ENCODE measurements at places on chromosomes 4 and X.

GRCh38 chr4:183830438-183830985 lies 74.6 kb upstream of the STOX2 start:
- DNase-seq, result peak; percentile 19

DNA sequence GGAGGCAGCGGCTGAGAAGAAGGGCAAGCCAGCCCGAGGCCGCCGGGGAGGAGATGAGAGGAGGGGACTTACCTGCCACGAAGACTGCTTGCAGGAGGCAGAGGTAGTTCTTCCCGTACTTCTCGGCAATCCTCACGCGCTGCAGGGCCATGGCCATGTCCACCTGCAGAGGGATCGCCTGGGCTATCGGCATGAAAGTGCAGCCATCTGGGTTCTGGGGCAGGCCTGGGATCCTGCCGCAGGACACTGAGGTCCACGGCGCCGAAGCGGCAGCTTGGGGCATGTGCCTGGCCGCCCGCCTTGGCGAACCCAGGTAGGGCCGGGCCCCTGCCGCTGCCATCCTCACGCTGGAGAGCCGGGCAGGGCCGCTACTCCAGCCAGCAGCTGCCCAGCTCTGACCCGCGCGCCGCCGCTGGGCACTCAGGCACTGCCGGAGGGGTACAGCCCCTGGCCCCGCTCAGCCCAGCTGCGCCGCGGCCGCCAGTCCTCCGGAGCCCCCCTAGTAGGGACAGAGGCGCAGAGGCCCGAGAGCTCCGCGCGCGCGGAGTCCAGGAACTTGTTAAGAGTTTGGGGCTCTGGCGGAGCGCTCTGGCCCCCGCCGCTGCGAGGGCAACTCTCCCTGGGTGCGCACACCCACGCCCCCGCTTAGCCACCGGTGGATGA lies 16.0 kb downstream of the MCF2 start:
- DNase-seq, result no peak

DNA sequence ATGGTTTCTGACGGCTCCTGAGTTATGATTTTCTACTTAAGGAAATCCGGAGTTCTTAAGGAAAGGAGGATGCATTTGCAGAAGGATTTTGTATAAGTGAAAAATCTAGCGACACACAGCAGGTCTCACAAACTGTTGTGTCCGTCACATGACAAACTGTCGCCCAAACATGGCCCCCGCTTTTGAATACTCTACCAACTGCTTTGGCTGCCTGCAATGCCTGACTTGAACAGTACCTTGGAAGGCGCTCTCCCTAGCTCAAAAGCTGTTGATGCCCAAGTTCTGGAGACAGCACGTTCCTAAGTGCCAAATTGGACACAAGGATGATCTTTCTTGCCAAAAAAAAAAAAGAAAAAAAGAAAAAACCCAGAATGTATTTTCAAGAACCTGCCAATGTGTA lies 103.2 kb downstream of the ENPP6 start:
- no peak for DNase-seq

- DNase-seq, result no peak
Measured at GRCh38 chr4:48436318-48436717, 46.8 kb upstream of the SLC10A4 start.

DNA sequence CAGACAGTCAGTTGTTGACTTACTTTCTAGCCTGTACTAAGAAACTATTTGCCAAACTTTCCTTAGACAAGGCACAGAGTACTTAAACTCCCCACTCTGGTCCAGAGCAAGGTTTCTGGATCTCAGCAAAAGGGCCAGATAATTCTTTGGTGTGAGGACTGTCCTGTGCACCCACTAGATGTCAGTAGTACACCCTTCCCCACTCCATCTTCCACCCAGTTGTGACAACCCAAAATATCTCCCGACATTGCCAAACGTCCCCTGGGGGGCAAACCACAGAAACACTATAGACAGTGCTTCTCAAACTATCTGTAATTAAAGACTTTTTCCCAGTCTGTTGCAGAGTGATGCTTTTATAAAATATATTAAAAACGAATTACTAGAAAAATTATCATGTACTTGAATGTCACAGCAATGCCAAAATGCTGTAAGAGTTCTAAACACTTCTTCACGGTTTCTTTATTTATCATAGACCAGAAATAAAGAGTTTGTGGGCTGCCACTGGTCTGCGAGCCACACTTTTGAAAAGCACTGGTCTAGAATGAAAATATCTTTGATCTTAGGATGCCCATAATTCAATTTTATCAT lies 203.5 kb downstream of the PRDM5 start:
- peak; percentile 20 for DNase-seq

Measured in MV-4-11 (cell line).